ENCODE measurements at places on chromosomes 3 and 15. TPM values are rescaled to one million over a fixed set of nuclear protein-coding genes. Genes with fewer than 3 reads are reported as not detected.
A peak's percentile ranks its signal among the peaks of the same experiment; 100 is the strongest.

- H3K27me3 ChIP-seq = no peaks in the 10 kb centered on the region
- H3K4me1 ChIP-seq = no peaks in the 10 kb centered on the region
- H3K4me3 ChIP-seq = no peak overlapping the region
- DNase-seq = no peak
- no peaks in the 10 kb centered on the region for H3K36me3 ChIP-seq
- no peak overlapping the region for H3K27ac ChIP-seq
Observed at GRCh38 chr3:144032531-144033239, 61.1 kb downstream of the DIPK2A start.

MYO5C gene
- 28.9 TPM for total RNA-seq

CHRNA7 gene
- total RNA-seq = 1.6 TPM

BUB1B gene
- not detected for total RNA-seq

DNA sequence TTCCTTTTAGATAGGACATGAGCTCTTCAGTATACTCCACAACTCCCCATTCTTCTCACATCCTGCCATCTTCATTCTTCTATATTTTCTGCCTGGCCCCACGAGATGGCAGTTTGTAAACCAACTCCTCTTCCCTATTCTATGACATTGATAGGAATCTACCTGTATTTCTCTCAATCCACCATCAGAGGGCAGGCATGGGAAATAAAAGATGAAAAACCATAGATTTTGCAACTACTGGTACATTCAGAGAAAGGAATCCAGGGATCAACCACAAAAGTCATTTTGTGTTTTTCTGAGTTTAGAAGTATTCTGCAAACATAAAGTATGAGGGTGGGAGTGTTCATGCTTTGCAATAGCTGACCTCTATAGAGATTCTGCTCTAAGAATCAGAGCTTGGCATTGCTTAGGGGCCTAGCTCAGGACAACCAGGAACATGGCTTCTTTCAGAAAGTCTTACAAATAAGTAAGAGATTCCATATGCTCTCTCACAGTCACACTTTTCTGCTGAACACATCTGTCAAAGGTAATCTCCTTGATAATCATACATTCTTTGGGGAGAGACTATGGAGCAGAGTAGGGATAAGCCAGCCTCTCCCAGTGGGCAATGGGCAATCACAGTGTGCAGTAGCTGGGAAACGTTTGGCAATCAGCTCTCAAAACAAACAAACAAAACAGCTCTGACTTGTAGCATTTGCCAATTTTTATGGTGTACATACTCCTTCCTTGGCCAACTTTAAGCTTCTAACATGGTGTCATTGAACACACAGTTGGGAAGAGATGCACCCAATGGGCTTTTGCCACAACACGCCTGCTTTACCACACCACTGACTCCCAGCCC, 43.1 kb upstream of the SLC25A36 start:
- no peaks in the 10 kb centered on the region for H3K36me3 ChIP-seq
- no peak for DNase-seq
- no peaks in the 10 kb centered on the region for H3K4me1 ChIP-seq
- no peak overlapping the region for H3K4me3 ChIP-seq
- no peaks in the 10 kb centered on the region for H3K27me3 ChIP-seq

GRCh38 chr3:185046603-185047002, 106.3 kb downstream of the C3orf70 start:
- H3K27ac ChIP-seq = no peak overlapping the region
- DNase-seq = no peak
- H3K27me3 ChIP-seq = no peaks in the 10 kb centered on the region
- peaks cover 3% of the 10 kb centered on the region for H3K4me1 ChIP-seq
- no peak overlapping the region for H3K4me3 ChIP-seq

CHST14 gene
- total RNA-seq = 26.1 TPM

- no peak for DNase-seq
- H3K36me3 ChIP-seq = no peaks in the 10 kb centered on the region
- H3K4me3 ChIP-seq = no peak overlapping the region
- H3K27ac ChIP-seq = no peak overlapping the region
- H3K4me1 ChIP-seq = no peaks in the 10 kb centered on the region
- no peaks in the 10 kb centered on the region for H3K27me3 ChIP-seq
Observed at GRCh38 chr3:98454929-98455328, 8.1 kb upstream of the OR5K1 start.

HES1 gene
- total RNA-seq = 33.4 TPM

GRCh38 chr3:94513600-94513999, 450.7 kb downstream of the NSUN3 start:
- no peaks in the 10 kb centered on the region for H3K27me3 ChIP-seq
- DNase-seq = no peak
- H3K4me3 ChIP-seq = no peak overlapping the region

GRCh38 chr15:40388941-40389823, 6.7 kb downstream of the KNSTRN start:
- H3K27ac ChIP-seq = no peak overlapping the region
- no peaks in the 10 kb centered on the region for H3K4me1 ChIP-seq
- H3K36me3 ChIP-seq = no peaks in the 10 kb centered on the region
- H3K27me3 ChIP-seq = no peaks in the 10 kb centered on the region
- DNase-seq = no peak
- no peak overlapping the region for H3K4me3 ChIP-seq

GRCh38 chr15:43779016-43779415, 2.2 kb upstream of the ELL3 start:
- H3K36me3 ChIP-seq = no peaks in the 10 kb centered on the region
- no peak overlapping the region for H3K4me3 ChIP-seq
- H3K4me1 ChIP-seq = no peaks in the 10 kb centered on the region
- no peak for DNase-seq
- H3K27me3 ChIP-seq = no peaks in the 10 kb centered on the region
- H3K27ac ChIP-seq = no peak overlapping the region

DNA sequence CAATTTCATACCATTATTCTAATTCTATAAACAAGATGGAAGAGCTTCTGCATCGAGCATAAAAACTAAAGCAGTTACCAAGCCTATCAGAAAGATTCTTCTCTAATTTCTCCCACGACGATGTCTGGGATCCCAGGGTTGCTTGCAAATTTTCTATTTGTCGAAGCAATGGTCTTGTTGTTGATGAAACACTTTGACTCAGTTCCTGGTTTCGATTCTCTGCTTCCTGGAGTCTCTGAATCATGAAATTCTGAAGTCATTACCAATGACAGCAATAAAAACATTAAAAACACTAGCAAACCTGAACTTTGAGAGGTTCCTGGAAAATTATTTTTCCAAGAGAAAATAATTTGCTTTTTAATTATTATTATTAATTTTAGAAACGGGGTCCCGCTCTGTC, 18.7 kb downstream of the TMF1 start:
- no peaks in the 10 kb centered on the region for H3K27me3 ChIP-seq
- no peak for DNase-seq
- no peaks in the 10 kb centered on the region for H3K36me3 ChIP-seq
- H3K4me1 ChIP-seq = no peaks in the 10 kb centered on the region
- no peak overlapping the region for H3K4me3 ChIP-seq

TWF2 gene
- total RNA-seq = 47.6 TPM

DNA sequence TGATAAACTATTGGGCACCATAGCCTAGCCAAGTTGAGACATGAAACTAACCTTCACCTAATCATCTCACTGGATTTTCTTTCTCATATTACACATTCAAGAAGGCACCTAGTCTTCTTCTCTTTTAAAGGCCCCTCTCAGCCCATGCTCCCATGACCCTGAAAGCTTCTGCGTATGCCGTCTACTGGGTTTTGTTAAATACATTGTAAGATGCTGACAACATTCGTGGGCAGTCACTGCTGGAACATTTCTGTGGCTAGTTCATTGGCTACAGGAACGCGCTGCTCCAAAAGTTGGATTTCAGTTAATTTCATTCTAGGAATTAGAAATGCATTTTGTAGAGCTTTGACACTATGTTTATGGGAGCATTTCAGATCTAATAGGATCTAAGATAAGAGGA, 52.3 kb upstream of the CHD2 start:
- H3K4me1 ChIP-seq = no peaks in the 10 kb centered on the region
- no peak overlapping the region for H3K4me3 ChIP-seq
- no peak for DNase-seq
- H3K36me3 ChIP-seq = no peaks in the 10 kb centered on the region
- no peak overlapping the region for H3K27ac ChIP-seq

DNA sequence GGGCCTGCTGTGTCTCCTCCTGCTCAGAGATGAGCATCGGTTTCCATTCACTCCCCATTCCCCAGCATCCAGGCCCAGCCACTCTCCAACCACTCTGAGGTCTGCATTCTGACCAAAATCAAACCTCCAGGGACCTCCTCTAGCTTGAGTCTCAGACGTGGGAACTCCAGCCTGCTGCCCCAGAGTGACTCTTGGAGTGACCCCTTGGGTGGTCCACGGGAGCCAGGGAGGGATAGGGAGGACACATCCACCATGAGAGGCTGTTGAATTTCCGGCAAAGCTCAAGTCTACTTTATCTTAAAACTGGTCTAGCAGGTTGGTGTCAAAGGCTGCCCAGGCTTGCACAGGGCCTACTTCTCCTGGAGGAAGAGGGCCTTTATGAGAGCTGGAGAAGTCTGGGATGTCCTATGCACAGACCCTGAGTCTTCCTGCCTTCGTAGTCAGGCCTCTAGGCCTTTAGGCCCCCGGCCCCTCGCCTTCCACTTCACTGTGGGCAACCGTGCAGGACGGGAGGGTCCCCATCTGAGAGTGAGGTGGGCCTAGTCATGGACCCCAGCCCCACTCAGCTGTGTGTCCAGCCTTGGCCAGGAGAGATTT, 8.9 kb downstream of the CISH start:
- peaks cover 38% of the 10 kb centered on the region for H3K4me1 ChIP-seq
- no peak overlapping the region for H3K4me3 ChIP-seq
- peak overlapping the region; percentile 94 for H3K27ac ChIP-seq

GOLGA6L10 gene
- total RNA-seq = 0.29 TPM

- H3K27ac ChIP-seq = no peak overlapping the region
- no peaks in the 10 kb centered on the region for H3K27me3 ChIP-seq
- no peak for DNase-seq
Observed at GRCh38 chr3:126512916-126513650, 4.5 kb downstream of the UROC1 start.

GRCh38 chr15:70870051-70870450, 16.1 kb upstream of the LARP6 start:
- H3K36me3 ChIP-seq = no peaks in the 10 kb centered on the region
- no peaks in the 10 kb centered on the region for H3K27me3 ChIP-seq
- H3K4me3 ChIP-seq = no peak overlapping the region
- peaks cover 8% of the 10 kb centered on the region for H3K4me1 ChIP-seq
- DNase-seq = no peak

DNA sequence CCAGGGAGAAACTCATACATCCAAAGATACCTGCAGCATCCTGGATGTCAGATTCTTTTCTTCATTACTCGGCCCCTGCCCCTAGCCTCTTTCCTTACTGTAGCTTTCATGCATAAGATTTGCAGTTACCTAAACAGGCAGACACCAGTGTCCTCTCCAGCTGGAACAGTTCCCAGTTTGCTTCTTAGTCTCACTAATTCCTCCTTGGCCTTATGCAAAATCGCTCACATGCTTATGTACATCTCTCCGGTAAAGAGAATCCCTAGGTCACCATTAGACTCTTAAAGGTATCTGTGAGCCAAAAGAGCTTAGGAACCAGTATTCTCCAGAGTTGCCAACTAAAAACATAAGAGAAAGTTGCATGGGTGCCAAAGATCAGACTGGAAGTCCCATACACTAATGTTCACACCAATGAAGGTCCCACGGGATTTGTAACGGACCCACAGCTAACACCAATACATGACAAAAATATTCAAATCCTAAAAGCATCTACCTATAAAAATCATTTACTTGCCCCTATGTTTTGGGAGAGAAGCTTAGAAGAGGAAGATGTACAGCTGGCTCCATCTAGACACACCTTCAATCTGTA, 66.6 kb downstream of the CBLB start:
- no peak for DNase-seq
- H3K27me3 ChIP-seq = no peaks in the 10 kb centered on the region
- no peaks in the 10 kb centered on the region for H3K36me3 ChIP-seq
- no peak overlapping the region for H3K27ac ChIP-seq

TGM5 gene
- not detected for total RNA-seq

DNA sequence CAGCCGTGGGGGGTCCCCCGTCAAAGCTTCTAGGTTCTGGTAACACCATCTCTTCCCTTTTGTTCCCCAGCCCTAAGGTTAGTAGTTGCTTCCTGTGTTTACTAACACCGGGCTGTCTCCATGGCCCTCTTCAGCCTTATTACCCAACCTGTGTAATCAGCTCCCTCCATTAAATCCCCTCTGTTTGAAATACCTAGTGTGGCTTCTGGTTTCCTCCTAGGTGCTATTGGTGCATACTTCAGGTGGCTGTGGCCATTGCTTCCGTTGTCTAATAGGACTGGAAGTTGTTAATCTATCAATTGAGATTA, 35.3 kb downstream of the MOBP start:
- H3K27ac ChIP-seq = no peak overlapping the region
- H3K27me3 ChIP-seq = no peaks in the 10 kb centered on the region
- H3K4me3 ChIP-seq = no peak overlapping the region

GPR87 gene
- not detected for total RNA-seq

GRCh38 chr3:123365450-123366143, 83.3 kb downstream of the ADCY5 start:
- no peak overlapping the region for H3K4me3 ChIP-seq
- DNase-seq = no peak
- no peaks in the 10 kb centered on the region for H3K4me1 ChIP-seq
- no peak overlapping the region for H3K27ac ChIP-seq
- H3K36me3 ChIP-seq = no peaks in the 10 kb centered on the region

DNA sequence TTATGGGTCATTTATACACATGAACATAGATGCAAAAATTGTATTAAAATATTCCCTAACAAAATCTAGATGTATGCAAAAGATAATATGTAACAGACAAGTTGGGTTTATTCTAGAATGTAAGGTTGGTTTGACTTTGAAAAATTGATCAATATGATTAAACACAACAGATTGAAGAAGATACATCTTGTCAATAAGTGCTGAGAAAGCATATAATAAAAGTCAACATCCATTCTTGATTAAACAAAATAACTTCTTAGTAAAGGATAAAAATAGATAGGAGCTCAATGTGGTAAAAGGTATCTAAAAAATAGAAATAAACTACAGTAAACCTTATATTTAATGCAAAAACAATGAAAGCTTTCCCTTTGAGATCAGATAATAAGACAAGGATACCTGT, 38.3 kb downstream of the CCDC39 start:
- H3K27ac ChIP-seq = no peak overlapping the region
- H3K27me3 ChIP-seq = no peaks in the 10 kb centered on the region
- no peak for DNase-seq
- no peak overlapping the region for H3K4me3 ChIP-seq
- no peaks in the 10 kb centered on the region for H3K36me3 ChIP-seq

DNA sequence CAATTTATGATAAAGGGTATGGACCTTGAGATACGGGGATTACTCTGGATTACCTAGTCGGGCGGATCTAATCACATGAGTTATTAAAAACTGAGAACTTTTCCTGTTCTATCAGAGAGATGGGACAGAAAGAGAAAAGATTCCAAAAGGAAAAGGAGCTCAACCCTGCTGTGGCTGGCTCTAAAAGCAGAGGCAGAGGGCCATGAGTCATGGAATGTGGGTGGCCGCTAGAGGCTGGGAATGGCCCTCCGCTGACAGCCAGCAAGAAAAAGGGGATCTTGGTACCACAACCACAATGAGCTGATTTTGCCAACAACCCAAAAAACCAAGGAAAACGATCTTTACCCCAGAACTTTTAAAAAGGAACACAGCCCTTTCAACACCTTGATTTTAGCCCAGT, 210.0 kb downstream of the MAGI1 start:
- H3K27me3 ChIP-seq = no peaks in the 10 kb centered on the region
- H3K36me3 ChIP-seq = no peaks in the 10 kb centered on the region
- no peak for DNase-seq
- H3K4me3 ChIP-seq = no peak overlapping the region

- H3K27me3 ChIP-seq = no peaks in the 10 kb centered on the region
- no peak overlapping the region for H3K4me3 ChIP-seq
- H3K36me3 ChIP-seq = no peaks in the 10 kb centered on the region
Observed at GRCh38 chr15:86382341-86382740, 302.7 kb downstream of the AGBL1 start.

Measured in uterus (tissue), 4 donors.